ENCODE measurements at places on chromosomes 11 and 22.

DNA sequence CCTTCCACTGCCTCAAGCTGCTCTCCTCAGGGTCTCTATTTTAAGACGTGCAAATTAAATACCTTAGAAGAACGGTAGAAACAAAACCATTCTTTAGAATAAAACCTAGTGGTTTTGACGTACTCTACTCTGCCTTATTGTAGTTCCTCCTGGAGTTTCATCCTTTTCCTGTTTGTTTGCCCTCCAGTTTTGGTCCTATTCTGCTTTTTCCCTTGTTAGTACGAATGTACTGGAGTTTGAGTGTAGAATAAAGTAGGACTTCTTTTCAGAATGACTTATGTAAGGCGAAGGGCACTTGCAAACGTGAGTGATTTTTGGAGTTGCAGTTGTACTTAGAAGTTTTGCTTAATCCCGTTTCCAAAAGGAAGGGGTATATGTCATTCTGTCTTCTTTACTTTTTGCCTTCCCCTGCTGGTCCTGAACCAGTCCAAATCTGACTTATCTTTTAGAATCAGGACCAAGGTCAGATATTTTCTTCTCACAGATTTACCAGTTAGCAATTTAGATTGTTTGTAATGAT, 1.4 kb downstream of the SIK2 start:
- no peak for DNase-seq

DNA sequence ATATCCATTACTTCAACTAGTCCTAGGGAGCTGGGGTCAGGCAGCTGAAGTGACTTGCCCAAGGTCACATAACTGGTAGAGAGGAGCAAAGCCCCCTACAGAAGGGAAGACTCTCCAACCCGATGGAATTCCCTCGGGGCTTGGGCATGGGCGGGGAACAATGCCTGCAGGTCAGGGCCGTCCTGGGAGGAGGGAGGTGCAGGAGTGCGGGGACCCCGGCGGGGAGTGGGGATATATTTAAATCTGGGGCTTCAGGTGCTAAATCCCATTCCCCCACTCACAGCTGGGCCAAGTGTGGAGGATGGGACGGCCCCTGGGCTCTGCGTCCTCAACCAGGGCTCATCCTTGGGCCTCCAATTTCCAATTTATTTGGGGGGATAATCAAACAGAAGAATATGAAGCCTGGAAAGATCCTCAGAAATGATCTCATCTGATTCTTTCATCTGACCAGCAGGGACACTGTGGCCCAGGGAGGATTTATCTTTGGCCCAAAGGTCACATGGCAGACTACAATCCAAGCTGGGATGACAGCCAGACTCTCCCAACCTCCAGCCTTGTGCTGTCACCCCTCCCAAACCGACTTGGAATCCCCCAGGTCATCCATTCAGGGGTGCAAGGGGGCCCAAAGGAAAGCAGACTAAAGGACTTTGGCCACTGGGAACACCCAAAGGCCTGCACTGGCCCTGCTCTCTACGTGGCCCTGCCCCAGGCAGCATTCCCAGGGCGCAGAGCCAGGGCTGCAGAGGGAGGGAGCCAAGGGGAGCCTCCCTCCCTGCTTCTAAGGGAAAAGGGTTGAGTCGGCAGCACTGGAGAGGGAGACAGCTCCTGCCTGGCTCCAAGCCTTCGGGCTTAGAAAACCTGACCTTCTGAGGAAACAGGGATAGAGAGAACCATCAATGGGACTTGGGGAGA, 8.7 kb upstream of the C1QTNF6 start:
- no peak for DNase-seq

GRCh38 chr11:76243193-76243956, 37.1 kb upstream of the WNT11 start:
- DNase-seq = no peak

DNA sequence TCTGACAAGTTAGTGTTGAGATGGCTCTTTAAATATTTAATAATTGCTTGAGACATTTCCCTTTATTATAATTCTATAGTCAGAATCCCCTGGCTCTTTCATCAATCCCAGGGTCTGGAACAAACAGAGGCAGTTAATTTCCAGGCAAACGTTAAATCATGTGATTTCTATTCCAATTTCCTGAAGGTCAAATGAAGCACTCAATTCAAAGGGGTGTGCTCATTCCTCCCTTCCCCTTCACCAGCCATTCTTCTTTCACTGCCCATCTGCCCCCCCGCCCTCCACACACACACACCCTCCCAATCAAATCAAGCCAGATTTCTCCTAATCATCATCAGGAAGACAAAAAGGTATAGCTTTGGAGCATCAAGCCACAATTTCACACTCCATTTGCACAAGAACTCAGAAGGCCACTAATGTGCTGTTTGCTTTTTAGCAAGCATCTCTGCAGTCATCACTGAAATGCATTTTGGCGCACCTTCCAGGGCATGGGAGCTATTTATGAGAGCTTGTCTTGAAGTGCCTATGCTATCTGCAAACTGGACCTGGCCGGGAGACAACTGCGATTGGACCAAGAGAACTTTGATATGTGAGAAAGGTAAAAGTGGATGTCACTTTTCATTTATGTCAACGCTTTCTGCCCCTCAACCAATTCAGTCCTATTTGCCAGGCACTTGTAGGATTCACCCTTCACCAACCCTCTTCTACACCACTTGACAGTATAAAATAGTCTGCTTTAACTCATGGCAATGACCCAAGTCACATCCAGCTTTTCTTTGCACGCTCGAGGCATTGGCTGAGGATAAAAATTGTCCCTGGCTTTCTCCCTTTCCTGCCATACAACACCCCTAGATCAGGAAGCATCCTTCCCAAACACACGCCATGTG, 315.1 kb upstream of the API5 start:
- DNase-seq = no peak

- DNase-seq = no peak
These were observed 35.8 kb downstream of the NADSYN1 start for GRCh38 chr11:71488681-71489270.

- DNase-seq = no peak
These were observed 8.6 kb downstream of the IGLL1 start for GRCh38 chr22:23571486-23571885.

DNA sequence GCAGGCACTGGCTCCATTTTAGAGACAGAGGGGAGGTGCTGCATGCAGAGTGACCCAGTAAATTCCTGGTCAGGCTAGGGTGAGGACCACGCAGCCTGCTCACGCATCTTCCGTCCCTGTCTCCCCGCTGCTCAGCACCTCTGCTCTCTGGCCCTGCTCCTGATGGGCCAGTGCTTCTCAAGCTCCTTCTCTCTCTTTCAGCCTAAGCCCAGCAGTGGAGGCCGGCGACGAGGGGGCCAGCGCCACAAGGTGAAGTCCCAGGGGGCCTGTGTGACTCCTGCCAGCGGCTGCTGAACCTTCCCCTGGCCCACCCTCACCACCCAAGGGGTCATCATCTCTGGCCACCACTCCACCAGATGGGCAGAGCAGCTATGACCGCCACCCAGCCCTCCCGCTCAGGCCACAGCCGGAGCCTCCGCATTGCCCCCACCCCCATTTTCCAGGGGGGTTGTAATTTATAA, 24.7 kb downstream of the GTPBP1 start:
- no peak for DNase-seq

- DNase-seq = no peak
These were observed 132.6 kb downstream of the NTM start for GRCh38 chr11:131503017-131503416.

DNA sequence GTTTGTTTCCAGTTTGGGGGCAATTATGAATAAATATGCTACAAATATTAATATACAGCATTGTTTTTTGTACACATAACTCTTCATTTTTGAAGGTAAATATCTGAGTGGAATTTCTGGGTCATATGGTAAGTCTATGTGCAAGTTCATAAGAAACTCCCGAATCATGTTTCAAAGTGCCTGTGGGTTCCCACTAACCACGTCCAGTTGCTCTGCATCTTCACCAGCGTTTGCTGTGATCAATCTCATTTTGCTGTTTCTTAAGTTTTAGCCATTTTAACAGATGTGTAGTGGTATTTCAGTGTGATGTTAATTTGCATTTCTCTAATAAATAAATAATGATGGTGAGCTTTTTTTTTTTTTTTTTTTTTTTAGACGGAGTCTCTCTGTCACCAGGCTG, 14.2 kb upstream of the CSRP3 start:
- DNase-seq = no peak

GRCh38 chr22:45629469-45630089, 42.1 kb upstream of the ATXN10 start:
- DNase-seq = no peak

DNA sequence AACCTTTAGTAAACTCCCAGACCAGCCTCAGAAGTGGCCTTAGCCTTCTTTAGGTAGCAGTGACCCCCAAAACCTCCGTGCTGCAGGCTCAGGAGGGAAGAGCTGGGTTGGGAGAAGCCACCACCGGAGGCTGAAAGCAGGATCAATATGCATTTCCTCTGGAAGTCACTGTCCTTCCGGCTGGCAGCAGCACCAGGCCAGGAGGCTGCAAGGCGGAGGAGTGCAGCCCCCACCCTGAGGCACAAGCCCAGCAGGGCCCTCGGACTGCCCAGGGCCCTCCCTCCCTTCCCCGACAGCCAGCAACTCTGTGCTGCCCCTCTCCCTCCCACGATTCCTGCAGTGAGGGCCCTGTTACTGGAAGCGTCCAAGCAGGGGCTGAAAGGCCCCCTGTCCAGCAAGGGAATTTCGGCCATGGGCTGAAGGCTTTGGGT, 3.2 kb upstream of the NRXN2 start:
- no peak for DNase-seq

- peak; percentile 97 for DNase-seq
These were observed 8.3 kb upstream of the PPIL2 start for GRCh38 chr22:21657360-21658032.

GRCh38 chr22:44357966-44358465, 45.3 kb upstream of the SHISAL1 start:
- no peak for DNase-seq

- no peak for DNase-seq
These were observed 6.7 kb upstream of the SYT7 start for GRCh38 chr11:61587541-61587941.

GRCh38 chr11:100691896-100692653, 5.0 kb downstream of the ARHGAP42 start:
- no peak for DNase-seq

GRCh38 chr22:33325232-33326004, 267.2 kb upstream of the SYN3 start:
- peak; percentile 64 for DNase-seq

DNA sequence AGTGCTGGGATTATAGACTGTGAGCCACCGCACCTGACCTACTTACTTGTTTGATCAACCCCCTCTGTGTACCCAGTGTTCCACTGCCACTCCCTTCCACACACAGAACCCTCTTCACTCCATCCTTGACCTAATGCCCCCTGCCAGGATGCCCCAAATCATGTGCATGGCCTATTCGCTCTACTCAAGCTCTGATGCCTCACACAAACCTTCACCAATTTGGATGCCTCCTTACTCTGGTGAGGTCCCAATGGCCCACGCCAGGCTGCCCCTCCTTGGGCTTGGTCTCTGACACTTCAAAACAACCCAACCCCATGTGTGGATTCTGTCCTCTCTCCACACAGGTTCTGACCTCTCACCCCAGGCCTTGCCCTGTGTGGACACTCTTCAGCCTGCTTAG, 9.4 kb upstream of the PSMC3 start:
- no peak for DNase-seq

- no peak for DNase-seq
These were observed 24.2 kb downstream of the OR5B17 start for GRCh38 chr11:58334708-58335107.

GRCh38 chr11:60809691-60810090, 24.6 kb downstream of the MS4A10 start:
- no peak for DNase-seq

GRCh38 chr22:29780748-29781676, 13.8 kb downstream of the UQCR10 start:
- DNase-seq = no peak

DNA sequence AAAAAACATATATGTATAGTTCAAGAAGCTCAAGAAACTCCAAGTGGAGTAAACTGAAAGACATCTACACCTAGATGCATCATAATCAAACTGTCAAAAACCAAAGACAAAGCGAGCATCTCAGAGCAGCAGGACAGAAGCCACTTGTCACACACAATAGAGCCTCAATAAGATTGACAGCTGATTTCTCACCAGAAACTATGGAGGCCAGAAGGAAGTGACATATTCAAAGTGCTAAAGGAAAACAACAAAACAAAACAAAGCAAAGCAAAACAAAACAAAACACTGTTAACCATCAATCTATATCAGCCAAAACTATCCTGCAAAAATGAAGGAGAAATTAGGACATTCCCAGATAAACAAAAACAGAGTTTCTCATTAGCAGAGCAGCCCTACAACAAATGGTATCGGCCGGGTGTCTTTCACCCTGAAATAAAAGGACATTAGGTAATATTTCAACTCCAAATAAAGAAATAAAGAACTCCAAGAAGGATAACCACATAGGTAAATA, 65.8 kb upstream of the SEPTIN5 start:
- no peak for DNase-seq

GRCh38 chr11:8261921-8262551, 1.6 kb downstream of the LMO1 start:
- DNase-seq = no peak
